NCI-H187 treated with DMSO at 0.1 percent for 48 hours (cell line): ENCODE measurements at places on chromosomes 13 and 19.

- no peak for DNase-seq
Measured at GRCh38 chr13:97254816-97255215, 32.7 kb downstream of the MBNL2 start.

DNA sequence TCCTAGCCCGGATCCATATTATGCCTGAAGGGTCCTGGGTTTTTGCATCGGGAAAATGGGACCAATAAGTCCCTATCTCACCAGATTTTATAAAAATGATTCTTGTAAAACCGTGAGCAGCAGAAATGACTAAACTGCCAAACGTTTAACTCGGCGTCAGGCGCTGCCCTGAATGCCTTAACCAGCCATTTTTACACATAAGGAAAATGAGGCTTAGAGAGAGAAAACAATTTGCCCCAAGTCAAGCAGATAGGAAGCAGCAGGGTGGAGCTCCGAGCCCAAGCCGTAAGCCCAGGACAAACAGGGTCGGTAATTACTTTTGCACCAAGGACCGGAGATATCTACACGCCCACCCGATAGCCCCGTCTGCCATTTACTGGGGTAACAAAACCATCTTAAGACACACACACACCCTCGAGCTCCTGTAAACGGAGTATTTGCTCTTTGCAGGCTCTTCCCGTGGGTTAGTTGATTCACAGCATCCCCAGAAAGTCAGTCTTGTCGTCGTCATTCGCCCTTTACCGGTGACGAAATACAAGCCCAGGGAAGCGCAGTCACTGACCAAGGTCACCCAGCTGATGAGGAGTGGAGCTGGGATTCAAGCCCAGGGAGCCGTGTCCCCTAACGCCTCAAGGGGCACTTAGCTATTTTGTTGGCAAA, 16.0 kb upstream of the MRI1 start:
- no peak for DNase-seq

DNA sequence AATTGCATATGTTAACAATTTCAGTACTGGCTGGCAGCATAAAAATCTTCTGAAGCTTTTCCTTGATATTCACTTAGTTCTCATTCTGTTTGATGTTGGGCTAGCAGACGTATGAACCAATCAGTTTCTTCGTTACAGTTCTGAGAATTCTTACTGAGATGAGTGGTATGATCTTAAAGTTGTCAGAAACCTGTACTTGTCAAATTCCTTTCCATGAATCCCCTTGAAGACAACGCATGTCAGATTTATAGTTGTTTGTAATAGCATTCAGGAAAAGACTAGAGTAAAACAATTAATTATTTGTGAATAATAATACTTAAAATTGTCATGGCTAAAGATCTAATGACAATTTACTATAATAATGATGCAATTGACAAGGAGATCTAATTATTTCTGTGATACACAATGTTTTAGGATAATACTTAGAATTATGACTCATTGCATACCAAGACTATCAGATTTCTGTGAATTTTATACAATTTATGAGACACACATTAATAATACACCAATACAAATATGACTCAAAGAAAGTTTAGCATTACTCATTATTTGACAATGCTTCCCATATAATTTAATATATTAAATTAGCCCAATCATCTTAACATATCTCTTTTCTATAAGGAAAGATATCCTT, 447.2 kb downstream of the RFC3 start:
- DNase-seq: no peak

DNA sequence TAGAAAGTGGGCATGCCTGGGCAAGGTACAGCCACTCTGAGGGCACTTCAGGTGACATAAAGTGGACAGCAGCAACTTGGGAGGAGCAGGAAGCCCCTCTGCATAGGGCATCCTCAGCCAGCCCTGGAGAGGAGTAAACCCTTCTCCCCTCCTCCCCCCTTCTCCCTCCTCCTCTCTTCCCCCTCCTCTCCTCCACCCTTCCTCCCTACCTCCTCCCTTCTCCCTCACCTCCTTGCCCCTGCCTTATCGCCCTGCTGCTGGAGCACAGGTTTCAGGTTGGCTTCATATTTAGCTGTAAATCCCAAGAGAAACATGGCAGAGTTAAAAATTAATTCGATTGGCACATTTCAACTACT, 30.5 kb upstream of the ATP12A start:
- DNase-seq: no peak

DNA sequence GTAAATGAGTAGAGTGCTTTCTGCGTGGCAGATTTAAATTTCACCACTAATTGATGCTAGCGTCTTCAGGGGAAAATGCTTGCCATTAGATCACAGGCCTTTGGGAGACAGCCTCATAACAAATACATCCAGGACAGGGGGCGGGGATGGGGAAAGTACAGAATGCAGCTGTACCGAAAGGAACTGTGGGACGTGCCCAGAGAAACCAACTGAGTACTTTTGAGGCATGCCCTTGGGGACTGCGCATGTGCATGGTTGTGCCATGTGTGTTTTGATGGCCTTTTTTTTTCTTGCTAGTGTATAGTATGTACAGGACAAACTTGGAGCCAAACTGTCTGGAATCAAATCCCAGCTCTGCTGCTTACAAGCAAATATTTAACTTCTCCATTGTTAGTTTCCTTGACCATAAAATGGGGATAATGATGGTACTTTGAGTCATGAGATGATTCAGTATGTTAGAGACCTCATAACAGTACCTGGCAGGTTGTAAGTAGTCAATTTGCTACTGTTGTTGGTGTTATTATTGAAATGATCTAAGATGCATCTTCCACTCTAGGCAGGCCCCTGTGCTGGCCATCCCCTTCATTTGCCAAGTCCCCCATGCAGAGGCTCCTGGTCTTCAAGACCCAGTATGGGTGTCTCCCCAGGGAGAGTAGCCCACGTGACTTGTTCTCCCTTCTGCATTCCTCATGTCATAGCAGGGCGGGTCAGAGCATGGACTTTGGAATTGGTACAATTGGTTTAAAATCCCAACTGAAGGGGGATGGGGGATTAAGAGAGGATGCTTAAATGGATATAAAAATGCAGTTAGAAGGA, 68.3 kb upstream of the NPAS1 start:
- DNase-seq: no peak

GRCh38 chr13:21979161-21979806, 308.4 kb downstream of the FGF9 start:
- no peak for DNase-seq

GRCh38 chr13:71320452-71320851, 546.6 kb downstream of the DACH1 start:
- no peak for DNase-seq

GRCh38 chr13:52043675-52044074, 19.2 kb downstream of the UTP14C start:
- DNase-seq: no peak

DNA sequence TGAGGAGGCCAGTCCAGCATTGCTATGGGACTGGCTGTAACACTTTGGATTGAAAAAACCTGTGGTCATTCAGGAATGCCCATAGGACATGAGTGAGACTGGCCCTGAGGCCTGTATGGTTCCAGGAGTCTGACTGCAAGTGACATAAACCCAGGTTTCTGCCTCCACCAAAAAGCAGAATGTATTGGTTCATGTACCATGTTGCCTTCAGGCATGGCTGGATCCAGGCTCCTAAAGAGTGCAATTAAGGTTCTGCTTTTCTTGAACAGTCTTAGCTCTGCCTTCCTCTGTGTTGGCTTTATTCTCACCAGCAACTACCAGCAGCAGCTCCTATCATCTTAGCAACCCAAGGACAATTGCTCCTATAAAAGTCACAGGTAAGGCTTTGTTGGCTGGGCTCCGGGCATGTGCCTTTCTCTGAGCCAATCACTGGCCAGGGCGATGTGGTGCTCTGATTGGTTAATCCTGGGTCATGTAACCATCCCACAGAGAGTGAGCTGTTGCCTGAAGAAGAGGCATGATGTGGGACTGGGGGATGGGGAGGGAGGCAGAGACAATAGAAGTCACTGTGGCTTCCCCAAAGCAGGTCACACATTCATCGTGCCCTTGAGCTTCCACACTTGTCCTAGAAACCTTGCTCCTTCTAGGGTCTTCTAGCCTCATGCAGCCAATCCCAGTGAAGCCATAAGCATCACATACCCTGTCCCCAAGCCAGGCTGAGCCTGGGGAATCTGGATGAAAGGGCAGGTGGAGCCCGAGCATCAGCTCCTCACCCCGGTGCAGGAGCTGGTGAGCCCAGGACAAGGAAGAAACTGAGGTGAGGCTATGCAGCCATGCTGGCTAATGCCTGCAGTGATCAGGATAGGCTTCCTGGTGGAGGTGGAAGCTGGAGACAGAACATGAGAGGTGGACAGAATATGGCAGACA, 123.9 kb downstream of the URI1 start:
- DNase-seq: no peak

DNA sequence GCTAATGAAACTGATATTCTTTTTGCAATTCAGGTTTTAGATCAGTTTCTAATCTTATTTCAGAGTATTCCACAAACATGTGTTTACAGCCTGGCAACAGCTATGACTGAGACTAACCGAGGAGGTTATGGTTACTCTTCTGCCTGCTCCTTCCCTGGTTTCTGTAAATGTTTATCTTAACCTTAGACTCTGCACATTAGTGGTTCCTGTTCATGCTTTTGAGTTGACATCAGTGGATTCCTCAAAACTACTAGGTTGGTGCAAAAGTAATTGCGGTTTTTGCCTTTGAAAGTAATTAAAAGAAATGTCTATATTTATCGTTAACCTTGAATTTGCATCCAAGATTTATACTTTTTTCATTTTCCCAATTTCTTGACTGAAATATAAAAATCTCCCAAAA, 237.0 kb upstream of the TSHZ3 start:
- no peak for DNase-seq

GRCh38 chr13:39913928-39914327, 258.5 kb downstream of the COG6 start:
- DNase-seq: no peak

DNA sequence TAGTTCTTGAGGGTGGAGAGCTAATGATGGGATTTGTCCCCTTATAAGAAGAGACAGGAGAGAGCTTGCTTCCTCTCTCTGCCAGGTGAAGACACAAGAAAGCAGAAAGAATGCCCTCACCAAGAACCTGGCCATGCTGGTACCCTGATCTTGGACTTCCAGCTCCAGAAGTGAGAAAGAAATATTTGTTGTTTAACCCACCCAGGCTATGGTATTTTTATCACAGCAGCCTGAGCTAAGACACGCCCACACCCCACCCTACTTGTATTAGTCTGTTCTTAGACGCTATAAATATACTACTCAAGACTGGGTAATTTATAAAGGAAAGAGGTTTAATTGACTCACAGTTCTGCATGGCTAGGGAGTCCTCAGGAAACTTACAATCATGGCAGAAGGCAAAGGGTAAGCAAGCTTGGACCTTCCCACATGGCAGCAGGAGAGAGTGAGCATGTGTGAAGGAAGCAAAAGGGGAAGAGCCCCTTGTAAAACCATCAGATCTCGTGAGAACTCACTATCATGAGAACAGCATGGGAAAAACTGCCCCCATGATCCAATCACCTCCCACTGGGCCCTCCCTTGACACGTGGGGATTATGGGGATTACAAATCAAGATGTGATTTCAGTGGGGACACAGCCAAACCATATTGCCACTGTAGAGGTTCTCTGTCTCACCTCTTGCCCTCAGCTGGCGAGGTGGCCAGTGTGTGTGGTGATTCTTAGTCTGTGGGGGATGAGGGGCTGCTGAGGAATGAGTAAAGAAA, 57.4 kb upstream of the RCBTB2 start:
- DNase-seq: no peak

GRCh38 chr19:49064768-49065611, at the start of gene NTF4:
TSS of gene NTF4 (minus strand) at chr19:49064818. CDS start at chr19:49061997, 2,821 bp downstream.
- DNase-seq: no peak

GRCh38 chr19:6733338-6734095, 3.9 kb downstream of the GPR108 start:
- DNase-seq: no peak

DNA sequence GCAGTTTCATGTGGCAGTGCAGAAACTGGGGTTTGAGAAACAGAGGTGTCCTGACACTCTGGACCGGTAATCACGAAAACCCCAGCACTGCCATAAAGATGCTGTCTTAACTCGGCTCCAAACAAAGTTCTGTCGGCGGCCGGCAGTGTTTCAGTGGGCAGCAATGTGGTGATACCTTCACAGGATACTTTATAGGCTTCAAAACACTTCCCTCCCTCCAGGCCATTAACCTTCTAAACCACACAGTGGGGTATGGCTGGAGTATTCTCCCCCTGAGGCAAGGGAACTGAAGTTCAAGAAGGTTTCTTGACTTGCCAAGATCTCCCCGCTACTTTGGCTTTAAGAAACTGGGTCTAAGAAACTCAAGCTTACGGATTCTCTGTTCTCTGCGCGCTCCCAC, 1.1 kb downstream of the RUBCNL start:
- no peak for DNase-seq

DNA sequence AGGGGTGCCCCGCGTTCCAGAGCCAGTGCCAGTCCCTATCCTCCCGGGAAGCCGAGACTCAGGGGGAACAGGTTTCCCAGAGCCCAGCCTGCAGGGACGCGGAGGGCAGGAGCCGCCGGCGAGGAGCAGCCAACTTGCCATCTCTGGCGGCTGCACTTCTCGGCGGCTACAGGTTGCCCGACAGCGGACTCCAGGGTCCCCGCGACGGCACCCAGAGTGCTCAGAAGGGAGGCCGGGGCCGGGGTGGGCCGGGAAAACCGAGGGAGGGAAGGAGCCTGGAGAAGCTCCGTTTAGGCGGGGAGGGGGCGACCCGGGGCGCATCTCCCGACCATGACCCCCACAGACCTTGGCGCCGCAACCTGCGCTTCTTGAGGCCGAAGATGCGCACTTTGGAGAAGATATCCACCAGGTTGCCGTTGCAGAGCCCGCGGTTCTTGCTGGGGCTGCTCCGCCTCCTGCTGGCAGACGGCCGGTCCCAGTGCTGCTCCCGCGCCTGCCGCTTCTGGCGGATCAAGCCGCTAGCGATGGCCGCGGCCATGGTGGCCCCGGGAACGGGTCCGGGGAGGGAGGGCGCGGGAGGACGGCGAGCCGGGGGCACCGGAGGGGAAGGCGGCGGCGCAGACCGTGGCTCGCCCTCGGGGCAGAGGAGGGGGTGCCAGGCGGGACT, 463.8 kb downstream of the ITGBL1 start:
- DNase-seq: no peak

GRCh38 chr13:45276913-45277312, 64.1 kb downstream of the TPT1 start:
- DNase-seq: no peak

GRCh38 chr19:814152-815078, 7.3 kb downstream of the PLPPR3 start:
- no peak for DNase-seq

GRCh38 chr13:36965767-36966166, 33.4 kb downstream of the ALG5 start:
- DNase-seq: no peak

- no peak for DNase-seq
Measured at GRCh38 chr19:1459479-1459878, 9.6 kb downstream of the APC2 start.

GRCh38 chr19:474126-475078, 13.6 kb upstream of the SHC2 start:
- DNase-seq: no peak

- DNase-seq: no peak
Measured at GRCh38 chr19:13644645-13645044, 119.7 kb upstream of the MRI1 start.
